ENCODE measurements at places on chromosomes 6 and 20. TPM values are rescaled to one million over a fixed set of nuclear protein-coding genes. Genes with fewer than 3 reads are reported as not detected.

Gene HSD17B8
- total RNA-seq = 11.9 TPM

DNA sequence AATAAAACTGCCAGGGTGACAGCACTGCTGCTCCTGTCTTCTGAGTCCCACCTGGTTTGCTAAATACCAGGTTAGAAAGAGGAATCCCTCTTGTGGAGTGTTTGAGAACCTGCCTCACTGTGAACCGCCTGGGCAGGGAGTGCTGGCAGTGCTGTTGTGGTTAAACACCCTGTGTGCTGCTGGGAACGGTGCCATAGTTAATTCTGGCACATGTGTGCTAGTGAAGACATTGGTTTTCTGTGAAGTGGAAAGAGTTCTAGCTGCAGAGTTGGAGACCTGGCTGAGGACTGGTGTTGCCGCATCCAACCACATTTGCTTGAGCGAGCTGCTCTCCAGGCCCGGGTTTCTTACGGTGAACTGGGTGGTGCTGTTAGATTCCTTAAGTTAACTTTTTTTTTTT, 72.7 kb downstream of the IGF2R start:
- DNase-seq = no peak

Gene SUMO4
- total RNA-seq = 11.4 TPM

DNA sequence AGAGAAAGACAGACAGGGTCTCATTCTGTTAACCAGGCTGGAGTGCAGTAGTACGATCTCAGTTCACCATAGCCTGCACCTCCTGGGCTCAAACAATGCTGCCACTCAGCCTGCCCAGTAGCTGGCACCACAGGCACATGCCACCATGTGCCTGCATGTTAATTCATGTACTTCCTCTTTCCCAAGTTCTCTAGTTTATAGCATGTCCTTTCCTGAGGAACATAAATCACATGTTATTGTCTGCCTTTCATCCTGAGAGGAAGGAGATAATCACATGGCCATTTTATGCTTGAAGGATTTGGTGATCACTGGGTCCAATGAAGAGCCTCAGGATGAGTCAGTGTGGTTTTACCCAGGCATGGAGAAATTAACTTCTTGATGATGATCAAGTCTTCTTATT, 47.9 kb downstream of the COL11A2 start:
- DNase-seq = no peak

GRCh38 chr6:47438481-47439347, 38.9 kb upstream of the CD2AP start:
- DNase-seq = no peak

GRCh38 chr20:3804781-3805180, 8.7 kb downstream of the CDC25B start:
- no peak for DNase-seq

DNA sequence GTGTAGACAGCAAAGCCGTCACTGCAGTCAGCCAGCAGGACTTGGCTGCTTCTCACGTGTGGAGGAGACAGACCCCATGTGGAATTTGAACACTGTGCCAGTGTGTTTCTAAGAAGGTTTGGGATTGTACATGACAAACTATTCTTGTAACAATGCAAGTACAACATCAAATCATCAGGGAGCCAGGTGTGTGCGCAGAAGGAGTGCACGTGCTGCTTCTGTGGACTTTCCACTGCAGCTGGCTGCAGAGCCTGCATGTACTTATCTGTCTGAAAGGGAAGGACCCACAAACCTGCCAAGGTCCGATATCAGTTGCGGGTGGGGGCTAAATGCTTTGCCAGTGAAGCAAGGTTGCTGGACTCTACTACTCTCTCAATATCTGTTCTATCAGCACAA, 211.6 kb downstream of the WDR27 start:
- no peak for DNase-seq

DNA sequence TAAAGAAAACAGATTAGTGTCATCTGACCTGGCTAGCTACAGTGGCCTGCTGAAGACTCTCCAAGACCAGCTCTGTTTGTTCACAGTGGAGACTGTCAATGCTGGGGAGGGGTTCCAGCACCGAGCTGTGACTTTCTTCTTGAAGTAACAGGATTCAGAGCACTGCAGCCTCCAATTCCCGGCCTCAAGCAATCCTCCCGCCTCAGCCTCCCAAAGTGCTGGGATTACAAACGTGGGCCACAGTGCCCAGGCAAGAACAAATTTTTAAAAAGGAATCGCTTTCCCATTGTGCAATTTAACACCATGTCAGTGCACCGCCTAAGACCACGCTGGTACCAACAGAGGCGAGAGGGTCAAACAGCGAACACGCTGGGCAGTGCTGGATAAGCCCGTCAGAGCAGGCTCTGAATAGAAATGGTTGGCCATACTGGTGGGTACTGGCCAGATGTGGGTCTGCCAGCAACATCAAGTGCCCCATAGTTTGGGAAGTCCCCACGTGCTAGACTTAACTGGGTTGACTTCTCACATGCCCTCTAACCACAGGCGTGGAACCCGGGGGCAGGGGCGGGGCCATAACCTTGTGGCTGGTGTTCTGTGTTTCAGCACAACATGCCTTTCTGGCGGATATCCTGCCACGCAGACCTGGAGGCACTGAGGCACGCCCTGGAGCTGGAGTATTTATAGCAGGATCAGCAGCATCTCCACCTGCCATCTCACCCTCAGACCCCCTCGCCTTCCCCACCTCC, 168.9 kb downstream of the ZMYND8 start:
- no peak for DNase-seq

- no peak for DNase-seq
Measured at GRCh38 chr6:12182676-12183075, 107.5 kb upstream of the EDN1 start.
